Neural crest cell (in vitro differentiated cells): ENCODE measurements at places on chromosomes 7 and 10.

DNA sequence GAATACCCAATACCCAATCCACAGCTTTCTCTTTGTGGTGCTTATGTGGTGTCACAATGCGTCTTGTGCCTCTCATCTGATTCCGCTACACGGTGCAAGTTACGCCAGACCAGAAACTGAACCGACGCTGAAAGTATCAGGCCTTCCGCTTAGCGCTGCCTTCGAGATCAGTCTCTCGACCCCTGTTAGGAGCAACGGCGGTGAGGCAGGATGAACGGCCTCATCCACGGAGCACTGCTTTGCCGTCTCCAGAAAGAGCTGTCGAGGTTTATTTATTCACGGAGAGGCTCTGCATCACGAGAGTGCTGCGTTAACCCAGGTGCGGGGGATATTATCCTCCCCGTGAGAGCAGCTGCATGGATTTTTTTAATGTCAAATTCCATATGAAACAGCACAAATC, 464.3 kb downstream of the DNAJB6 start:
- DNase-seq = no peak

GRCh38 chr7:27600247-27600646, 62.4 kb downstream of the HIBADH start:
- DNase-seq = no peak

- DNase-seq = no peak
These were observed 41.8 kb upstream of the ABCB4 start for GRCh38 chr7:87517136-87517815.

GRCh38 chr7:80134115-80134535, 506 bp upstream of the GNAI1 start:
- no peak for DNase-seq

DNA sequence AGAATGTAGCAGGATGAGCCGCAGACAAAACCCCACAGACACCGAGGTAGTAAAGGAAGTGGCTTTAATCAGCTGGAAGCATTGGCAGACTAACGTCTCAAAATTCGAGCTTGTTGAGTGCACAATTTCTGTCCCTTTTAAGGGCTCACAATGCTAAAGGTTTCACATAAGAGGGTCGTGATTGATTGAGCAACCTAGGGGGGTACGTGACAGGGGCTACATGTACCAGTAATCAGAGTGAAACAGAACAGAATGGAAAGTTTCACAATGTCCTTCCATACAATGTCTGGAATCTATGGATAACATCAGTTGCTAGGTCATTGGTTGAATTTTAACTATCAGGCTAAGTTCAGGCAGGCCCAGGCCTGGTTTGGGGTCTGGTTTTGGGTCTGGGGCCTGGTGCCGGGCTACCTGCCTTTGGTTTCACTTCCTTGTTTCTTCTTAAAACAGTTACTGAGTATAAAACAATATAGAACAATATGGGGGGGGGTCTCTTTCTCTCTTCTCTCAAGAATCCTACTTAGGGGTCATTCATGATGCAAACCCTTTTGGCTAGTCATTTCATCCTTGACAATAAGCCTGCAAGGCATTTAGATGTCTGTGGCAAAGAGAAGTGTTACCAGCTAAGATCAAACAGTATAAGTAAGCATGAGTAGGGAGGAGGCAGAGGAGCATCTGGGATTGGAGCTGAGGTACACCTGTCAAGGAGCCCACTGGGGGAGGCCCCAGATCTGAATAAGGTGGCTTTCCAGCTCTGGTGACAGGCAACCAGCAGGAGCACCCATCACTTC, 364.1 kb downstream of the TNS3 start:
- DNase-seq = no peak

DNA sequence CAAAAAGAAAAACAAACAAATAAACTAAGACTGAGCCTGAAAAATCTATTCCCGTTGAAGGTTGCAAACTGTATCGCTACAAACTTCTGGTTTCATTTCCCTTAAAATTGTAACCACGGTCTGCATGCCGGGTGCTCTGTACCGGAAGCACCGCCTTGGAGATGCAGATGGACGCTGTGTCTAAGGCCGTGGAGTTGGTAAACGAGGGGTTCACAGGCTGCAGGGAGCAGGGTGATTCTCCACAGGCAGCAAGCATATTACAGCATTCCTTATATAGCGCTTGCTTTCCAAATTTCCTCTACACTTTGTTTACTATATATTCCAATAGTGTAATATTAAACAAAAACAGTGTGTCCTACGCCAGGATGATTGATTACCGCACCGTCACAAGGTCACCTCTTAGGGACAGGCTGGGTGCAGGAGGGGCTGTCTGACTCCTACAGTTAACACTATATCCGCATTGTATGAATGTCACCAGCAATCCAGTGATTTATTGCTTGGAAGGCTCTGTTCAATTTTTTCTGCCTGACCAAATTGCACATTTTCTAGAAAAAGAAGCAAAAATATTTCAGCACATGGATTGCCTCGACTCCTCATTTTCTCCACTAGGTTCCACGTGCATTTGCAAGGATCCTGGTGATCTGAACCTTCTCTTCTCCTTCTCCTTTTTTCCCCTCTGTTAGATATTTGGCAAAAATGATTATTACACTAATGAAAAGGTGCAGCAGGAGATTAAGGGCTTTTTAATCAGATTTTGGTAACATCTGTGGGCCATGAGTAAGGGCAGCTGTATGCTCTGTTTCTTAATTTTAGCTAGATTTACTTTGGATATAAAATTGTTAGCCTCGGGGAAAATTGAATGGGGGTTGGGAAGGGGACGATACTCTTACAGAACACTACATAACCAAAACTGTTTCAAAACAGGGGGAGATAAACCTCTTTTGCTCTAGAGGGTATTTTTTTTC, 325.8 kb upstream of the MGMT start:
- DNase-seq = no peak

DNA sequence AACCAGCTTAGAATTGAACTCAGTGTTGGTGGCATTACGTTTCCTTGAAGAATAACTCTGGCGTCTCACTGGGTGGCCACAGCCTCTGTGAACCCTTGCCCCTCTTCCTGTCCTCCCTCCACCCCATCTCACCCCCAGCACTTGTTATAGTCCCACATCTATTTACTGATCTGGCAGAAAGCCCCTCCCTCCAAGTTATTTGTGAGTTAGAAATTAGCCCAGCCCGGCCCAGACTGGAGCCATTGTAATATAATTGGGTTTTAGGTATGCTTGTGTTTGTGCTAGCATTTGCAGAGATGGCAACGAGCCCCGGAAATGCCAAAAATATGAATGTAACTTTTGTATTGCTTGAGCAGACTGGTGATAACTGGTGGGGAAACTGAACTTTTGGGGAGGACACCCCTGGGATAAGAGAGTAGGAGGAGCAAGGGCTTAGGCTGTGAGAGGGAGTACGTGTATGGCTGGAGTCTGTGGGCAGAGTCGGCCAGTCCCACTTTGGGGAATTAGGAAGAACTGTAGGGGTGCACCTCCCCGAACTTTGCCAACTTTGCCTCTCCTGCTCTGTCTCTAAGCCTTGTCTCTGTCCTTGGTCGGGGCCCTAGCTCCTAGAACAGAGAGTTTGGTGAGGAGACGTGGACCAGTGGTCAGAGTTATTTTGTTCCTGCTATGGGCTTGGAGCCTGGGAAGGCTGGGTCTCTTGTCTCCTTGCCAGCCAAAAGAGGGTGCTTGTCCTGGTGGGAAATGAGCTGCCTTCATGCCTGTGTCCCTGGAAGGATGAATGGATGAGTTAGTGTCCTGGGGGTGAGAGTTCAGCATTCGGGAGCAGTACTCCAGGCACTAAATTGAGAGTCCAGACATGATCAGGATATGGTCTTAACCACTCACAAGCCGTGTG, 19.3 kb upstream of the TRIM8 start:
- DNase-seq = no peak

DNA sequence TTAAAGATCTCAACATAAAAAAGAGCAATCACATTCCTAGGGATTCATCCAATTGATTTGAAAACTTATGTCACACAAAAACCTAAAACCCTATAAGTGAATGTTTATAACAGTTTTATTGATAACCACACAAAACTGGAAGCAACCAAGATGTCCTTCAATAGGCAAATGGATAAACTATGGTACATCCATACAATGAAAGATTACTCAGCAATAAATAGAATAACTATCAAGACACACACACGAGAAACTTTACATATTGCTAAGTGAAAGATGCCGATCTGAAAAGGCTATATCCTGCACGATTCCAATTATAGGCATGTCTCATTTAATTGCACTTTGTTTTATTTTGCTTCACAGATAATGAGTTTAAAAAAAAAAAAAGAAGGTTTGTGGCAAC, 83.3 kb downstream of the ATE1 start:
- DNase-seq = no peak

DNA sequence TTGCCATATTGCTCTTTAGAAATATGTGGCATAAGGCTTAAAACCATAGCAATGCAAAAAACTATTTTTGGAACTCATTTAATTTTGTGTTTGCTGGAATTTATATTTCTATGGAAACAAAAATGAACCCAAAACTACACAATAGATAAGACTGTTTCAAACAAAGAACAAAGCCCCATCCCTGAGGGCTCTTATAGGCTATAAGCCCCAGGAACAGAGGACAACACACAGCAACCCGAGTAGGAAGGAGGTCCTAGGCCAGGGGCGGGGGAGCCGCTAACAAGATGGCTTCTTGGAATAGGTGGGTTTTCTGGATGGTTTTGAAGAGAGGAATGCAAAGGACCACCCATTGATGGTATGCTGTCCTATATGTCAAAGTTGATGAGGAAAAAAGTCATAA, 8.6 kb downstream of the COL28A1 start:
- no peak for DNase-seq

DNA sequence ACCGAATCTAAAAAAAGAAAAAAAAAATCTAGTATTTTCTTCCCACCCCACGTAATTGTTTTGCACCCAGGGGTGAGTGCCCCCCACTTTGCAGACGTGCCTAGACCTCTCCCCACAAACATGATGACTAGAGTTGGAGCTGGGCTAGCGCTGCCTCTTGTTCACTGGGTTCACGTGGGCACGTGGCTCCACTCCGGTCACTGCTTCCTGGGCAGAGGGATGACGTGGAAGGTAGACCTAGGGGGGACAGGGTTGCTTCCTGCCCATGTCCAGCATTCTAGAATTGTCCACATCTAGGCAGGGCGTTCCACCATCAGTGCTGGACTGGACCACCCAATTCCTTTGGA, 861 bp upstream of the LIMK1 start:
- no peak for DNase-seq

- DNase-seq = no peak
These were observed 6.9 kb downstream of the STN1 start for GRCh38 chr10:103911021-103911459.

- DNase-seq = no peak
These were observed 71.9 kb upstream of the AMPH start for GRCh38 chr7:38703093-38703492.
